ENCODE measurements at places on chromosomes 5 and 9.

GRCh38 chr9:134618833-134619447 is 22.7 kb upstream of the COL5A1 start:
- H3K4me3 ChIP-seq = no peak overlapping the region
- H3K4me1 ChIP-seq = no peaks in the 10 kb centered on the region
- no peaks in the 10 kb centered on the region for H3K27me3 ChIP-seq
- DNase-seq = no peak
- no peaks in the 10 kb centered on the region for H3K36me3 ChIP-seq

- no peak overlapping the region for H3K4me3 ChIP-seq
- H3K27me3 ChIP-seq = no peaks in the 10 kb centered on the region
- H3K27ac ChIP-seq = no peak overlapping the region
- no peak for DNase-seq
Measured at GRCh38 chr9:132041798-132042197, 37.9 kb downstream of the MED27 start.

DNA sequence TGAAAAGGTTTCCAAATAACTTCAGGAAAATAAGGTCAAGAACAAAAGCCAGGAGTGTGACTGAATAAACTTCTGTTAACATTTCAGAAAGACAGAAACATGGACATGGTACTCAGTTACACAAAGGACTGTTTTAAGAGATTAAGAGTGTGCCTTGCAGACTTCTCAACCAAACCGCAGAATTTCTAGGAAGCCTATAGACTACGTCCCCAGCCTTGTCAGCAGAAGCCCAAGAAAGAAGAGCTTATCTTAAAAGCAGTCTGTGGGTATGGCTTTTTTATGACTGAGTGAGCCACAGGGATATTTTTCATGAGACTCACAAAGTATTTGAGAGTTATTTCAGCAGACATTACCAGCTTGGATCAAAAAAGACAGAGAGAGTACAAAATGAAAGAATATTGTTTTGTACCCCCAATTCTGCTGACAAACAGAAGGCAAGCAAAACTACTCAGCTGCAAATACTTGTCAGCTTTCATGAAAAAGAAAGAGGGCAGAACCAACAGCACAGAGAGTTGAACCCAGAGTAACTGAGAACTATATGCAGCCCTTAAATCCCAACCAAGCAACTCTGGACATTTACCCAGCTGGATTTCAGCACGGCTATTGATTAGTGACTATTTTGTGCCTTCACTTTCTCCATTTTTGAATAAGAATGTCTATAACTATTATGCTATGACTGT is 711.0 kb upstream of the CTNND2 start:
- H3K27ac ChIP-seq = no peak overlapping the region
- DNase-seq = no peak
- H3K27me3 ChIP-seq = no peaks in the 10 kb centered on the region

DNA sequence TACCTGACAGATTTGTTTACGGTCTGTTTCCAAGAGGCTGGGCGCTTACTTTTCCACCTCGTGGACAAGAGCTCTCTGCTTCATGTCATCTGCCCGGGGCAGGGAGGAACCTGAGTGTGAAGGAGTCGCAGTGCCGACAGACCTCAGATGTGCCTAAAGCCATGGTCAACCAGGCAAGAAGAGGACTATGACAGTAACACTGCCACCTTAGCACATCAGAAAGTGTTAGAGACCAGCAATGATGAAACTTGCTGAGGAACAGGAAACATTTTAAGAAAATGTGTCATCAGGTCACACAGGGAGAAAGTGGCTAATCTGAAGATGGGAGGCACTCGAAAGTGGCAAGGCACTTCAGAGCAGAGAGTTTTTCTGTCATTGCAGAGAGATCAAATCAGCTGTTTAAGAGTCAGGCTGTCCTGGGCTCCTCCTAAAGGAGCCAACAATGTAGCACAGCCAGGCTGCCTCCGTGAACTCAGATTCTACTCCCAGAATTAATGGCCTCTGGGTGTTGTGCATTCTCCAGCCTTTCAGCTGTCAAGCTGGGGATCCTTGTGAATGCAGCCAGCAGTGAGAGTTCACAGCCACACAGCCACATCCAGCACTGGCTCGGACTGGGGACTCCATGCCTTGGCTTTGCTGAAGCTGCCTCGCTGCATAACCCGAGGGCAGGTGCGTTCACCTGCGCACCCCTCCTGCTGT is 94.6 kb downstream of the RAPGEF1 start:
- H3K4me3 ChIP-seq = no peak overlapping the region
- no peaks in the 10 kb centered on the region for H3K27me3 ChIP-seq
- DNase-seq = no peak
- H3K27ac ChIP-seq = peak overlapping the region; percentile 46

DNA sequence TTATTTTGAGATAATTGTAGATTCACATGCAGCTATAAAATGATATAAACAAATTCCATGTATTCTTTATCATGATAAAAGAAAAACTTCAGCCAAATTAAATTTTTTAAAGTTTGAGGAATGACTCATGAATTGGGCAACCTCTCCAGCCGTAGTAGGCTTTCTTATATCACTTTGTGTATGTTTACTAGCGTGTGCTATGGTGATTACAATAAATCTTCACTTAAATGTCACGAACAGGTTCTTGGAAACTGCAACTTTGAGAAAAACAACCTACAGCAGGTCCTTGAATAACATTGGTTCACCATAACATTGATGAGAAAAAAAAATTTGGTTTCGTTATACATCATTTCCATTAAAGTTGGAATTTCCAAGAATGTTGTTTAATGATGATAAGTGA is 730.9 kb upstream of the TYRP1 start:
- H3K36me3 ChIP-seq = no peaks in the 10 kb centered on the region
- H3K27me3 ChIP-seq = no peaks in the 10 kb centered on the region
- no peak overlapping the region for H3K4me3 ChIP-seq
- no peak overlapping the region for H3K27ac ChIP-seq
- DNase-seq = no peak
- H3K4me1 ChIP-seq = no peaks in the 10 kb centered on the region
